ENCODE measurements at places on chromosomes 11 and 22.

GRCh38 chr11:117836077-117836960 is 11.8 kb upstream of the FXYD2 start:
- peak; percentile 2 for DNase-seq

DNA sequence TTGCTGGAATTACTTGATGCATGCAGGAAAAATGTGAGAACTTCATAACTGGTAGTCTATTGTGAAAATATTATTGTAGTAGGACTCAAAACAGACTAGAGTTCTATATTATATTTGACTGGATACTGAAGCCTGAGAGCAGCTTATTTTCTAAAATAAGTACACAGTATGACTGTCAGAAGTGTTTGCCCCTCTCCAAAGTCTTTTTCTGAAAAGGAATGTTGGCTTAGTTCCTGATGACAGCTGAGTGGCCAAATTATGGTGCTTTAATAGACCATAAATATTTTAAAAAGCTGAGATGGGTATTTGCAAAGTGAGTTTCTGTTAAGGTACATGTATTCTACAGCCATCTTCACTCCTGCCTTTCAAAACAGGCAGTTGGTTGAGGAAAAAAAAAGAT is 13.1 kb downstream of the ZBED5 start:
- DNase-seq = no peak

- DNase-seq = no peak
Measured at GRCh38 chr11:83056204-83056603, 15.5 kb downstream of the RAB30 start.

DNA sequence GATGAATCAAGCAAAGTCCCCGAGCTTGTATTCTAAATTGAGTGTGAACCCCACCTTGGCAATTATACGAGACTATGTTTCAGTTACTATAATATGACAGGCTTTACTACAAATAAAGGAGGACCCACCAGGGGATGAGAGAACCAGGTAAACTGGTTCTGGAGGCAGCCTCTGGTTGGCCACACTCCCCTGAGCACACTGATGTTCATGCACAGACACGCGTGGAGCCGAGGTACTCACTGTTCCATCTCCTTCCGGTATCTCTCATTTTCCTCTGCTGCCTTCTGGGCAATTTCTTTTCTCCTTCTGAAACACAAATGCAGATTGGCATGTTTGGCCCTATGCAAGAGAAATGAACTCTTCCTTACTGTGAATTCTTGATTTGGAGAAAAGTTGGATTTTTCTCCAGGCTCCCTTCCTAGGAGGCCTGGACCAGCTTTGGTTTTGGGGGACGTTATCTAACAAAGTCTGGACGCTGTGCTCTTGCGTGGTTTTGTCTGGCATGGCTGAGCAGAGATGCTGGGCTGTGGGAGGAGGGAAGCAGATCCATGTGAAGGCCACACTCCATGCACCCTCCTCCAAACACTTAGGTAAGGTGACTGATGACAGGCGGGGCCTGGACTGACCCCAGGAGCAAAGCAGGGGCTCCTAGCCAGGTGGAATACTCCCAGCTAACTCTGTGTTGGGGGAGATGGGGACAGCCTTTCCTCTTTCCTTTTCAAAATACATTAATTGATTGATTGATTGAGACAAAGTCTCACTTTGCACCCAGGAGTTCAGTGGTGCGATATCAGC is 22.9 kb downstream of the USH1C start:
- DNase-seq = no peak

- no peak for DNase-seq
Measured at GRCh38 chr22:43658823-43659222, 153.3 kb downstream of the EFCAB6 start.

GRCh38 chr11:128881221-128881620 is 9.9 kb upstream of the KCNJ5 start:
- DNase-seq = no peak

DNA sequence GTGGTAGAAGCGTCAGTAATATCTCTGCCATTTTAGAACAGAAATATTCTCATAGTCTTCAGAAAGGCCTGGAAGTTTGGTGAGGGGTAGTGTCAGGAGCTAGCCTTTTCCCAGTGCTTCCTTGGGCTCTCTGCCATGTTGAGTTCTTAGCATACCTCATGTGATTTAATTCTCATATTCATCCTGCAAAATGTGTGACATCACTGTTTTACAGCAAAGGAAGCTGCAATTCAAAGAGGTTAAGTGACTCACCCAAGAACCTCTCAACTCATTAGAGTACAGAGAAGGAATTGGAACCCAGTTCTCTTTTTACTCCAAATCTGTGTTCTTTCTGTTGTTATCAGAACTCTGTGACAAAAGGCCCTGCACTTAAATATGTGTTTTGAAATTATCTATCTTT is 72.1 kb downstream of the RNF169 start:
- no peak for DNase-seq

DNA sequence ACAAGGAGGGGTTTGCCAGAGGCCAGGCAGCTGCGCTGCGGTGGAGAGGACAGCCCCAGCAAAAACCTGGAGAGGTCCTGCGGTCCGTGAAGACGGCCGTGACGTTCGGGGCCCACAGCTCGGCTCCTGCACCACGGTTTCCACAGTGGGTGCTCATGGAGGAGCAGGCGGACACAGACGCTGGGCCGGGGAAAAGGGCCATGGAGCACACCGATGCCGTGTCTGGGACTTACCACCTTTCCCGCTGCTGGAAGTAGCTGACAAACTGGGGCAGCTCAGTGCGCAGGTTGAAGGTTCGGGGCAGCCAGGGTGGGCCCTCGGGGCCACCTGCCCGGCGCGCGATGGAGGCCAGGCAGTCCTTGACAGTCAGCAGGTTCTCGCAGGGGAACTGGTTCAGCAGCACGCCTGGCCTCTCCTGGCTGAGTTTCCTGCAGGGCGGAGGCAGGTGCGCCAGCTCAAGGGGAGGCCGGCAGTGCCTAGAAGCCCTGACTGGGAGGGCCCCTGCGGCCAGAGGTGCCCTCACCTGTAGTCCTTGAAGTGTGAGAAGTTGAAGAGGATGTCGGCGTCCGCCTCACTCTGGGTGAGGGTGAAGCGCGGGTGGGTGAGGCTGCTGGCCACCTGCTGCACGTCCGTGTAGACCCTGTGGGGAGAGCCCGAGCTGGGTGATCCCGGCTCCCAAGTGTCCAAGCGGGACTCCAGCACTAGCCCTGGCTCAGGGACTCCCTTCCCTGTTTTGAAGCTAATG is 12.8 kb downstream of the TTLL12 start:
- no peak for DNase-seq

DNA sequence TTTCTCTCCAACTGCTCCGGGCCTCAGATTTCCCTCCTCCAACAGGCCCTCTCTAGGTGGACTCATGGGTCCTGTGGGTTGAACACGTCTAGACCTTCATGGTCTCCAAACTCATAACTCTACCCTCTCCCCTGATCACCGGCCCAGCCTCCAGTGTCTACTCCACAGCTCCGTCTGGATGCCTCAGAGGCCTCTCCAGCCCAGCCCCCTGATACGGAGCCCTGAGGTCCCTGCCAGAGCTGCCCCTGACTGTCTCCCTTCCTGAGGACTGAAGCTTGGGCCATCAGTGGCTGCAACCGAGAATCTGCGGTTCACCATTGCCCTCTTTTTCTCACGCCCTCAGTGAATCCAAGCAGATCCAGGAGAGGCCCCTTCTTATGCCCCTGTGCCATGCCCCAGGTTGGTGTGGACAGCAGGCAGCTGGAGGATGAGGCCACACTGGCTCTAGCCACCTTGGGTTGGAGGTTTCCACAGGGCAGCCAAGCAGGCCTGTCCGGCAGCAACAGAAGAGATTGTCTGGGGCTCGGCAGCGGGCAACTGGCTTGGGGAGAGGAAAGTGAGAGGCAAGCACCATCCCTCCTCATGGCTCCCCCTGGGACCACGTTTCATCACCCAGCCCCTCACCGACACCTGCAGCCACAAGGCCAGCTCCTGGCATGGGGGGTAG is 104.6 kb upstream of the FGF3 start:
- no peak for DNase-seq

DNA sequence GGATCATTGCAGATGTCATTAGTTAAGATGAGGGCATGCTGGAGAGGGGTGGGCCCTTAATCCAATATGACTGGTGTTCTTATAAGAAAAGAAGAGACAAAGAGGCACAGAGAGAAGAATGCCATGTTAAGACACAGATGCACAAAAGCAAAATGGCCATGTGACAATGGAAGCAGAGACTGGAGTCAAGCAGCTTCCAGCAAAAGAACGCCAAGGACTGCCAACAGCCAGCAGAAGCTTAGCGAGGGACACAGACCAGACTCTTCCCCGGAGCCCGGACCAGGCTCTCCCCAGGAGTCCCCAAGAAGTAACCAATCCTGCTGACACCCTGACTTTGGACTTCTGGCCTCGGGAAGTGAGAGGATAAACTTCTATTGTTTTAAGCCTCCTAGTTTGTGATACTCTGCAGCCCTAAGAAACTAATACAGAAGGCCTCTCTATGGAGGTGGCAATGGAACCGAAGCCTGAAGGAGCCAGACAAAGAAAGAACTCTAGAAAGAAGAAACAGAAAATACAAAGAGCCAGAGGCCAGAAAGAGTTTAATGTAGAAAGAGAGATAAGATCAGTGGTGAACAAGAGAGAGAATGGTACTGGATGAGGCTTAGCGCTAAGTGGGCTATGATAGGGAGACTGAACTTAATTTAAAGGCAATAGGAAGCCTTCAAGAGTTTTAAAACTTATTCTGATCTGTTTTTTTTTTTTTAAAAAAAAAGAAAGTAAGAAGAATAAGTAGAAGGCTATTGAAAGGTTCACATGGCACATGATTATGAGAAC is 27.7 kb downstream of the PRCP start:
- DNase-seq = no peak

GRCh38 chr11:4092026-4092425 is 2.6 kb upstream of the RRM1 start:
- DNase-seq = no peak

GRCh38 chr22:17319546-17319945 is 49.7 kb upstream of the CECR2 start:
- no peak for DNase-seq

DNA sequence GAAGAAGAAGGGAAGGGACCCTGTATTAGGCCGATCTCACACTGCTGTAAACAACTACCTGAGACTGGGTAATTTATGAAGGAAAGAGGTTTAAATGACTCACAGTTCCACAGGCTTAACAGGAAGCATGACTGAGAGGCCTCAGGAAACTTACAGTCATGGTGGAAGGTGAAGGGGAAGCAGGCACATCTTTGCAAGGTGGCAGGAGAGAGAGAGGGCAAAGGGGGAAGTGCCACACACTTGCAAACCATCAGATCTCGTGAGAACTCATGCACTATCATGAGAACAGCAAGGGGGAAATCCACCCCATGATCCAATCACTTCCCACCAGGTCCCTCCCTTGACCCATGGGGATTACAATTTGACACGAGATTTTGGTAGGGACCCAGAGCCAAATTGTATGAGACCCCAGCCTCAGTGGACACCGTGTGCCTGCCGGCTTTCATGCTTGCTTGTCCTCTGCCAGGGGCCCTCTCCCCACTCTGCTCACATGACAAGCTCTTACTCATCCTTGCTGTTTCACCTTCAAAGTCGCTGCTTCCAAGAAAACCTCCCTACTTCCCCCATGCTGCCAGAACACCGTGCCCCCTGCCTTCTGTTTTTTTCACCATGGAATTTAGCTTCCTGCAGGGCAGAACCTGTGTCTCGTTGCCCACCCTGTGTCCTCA is 23.3 kb upstream of the PPFIA1 start:
- no peak for DNase-seq

DNA sequence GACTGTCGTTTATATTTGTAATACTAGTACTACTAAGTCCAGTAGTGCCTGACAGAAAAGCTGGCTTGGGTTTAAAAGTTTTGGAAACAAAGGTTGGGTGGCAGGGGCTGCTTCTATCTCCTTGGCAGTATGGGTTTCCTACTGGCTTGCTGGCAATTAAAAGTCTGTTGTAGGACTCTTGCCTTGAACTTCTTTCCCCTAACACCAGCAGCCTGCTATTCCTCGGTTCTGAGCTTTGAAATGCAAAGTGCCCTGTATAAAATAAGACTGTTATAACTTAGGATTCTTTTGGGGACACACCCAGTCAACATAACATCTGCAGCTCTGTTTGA is 1.3 kb downstream of the RNF169 start:
- no peak for DNase-seq

DNA sequence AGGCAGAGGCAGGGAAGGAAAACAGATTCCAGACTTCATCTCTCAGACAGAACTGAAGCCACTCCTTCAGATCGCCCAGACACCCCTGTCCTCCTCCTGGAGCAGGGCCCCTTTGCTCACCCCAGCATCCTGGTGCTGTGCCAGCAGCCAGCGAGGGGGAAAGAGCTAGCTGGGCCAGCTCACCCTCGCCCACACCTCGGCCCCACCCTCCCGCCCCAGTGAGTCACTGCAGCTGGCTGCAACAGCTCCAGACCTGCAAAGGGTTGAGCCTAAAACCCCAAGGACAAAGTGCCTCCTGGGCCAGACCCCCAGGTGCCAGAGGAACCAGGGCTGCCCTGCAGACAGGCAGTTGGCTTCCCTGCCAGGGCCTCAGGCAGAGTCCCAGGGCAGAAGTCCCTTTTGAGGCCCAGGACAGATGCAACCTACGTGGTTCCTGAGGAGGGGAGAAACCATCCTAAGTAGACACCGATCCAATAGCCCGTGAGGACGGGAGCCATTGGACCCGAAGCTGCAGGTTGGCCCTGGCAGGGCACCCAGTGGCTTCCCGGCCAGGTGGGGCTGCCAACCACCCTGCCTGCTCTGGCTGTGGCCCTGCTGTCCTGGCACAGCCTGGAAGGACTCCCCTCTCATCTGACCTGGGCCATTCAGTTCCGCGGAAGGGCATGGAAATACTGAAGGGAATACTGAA is 7.2 kb downstream of the AHNAK start:
- DNase-seq = no peak

DNA sequence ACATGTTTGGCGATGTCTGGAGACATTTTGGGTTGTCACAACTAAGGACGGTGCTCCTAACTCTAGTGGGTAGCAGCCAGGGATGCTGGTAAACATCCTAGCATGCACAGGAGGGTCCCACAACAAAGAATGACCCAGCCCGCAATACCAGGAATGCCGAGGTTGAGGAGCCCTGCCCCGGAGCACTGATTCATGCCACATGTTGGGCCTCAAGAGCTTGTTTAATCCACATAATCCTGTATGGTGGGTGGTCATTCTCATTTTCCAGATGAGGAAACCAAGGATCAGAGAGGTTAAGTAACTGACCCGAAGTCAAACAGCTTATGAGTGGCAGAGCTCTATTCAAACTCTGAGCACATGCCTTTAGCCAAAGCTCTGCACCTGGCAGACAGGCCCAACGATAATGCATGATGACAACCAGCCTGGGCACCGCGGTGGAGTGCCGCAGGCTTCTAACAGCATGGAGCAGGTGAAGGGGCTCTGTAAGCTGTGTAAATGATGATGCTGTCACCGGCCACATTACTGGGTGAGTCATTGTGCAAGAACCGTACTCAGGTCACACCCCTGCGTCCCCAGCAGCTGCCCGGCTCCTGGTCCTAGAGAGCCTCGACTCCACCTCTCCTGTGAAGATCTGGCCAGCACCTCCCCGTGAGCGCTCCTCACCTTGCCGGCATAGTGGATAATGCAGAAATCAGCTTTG is 58.6 kb downstream of the APOL1 start:
- no peak for DNase-seq

GRCh38 chr11:121500275-121500674 is 47.5 kb upstream of the SORL1-AS1 start:
- DNase-seq = no peak
